ENCODE measurements at places on chromosomes 6 and 20.

DNA sequence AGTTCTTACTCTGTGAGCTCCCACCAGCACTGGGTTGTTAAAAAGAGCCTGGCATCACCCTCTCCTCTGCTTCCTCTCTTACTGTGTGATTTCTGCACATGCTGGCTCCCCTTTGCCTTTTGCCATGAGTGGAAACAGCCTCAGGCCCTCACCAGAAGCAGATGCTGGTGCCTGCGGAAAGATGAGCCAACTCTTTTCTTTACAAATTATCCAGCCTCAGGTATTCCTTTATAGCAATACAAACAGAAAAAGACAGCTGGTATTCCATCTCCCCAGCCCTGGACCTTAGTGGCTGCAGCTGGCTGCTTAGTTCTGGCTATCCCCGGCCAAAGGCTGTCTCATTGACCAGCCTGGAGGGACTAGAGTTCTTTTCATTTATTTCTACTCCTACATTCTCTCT is 129.1 kb downstream of the IMPG1 start:
- no peak for DNase-seq

- DNase-seq: no peak
These were observed 41.7 kb downstream of the LBP start for GRCh38 chr20:38387953-38388352.

DNA sequence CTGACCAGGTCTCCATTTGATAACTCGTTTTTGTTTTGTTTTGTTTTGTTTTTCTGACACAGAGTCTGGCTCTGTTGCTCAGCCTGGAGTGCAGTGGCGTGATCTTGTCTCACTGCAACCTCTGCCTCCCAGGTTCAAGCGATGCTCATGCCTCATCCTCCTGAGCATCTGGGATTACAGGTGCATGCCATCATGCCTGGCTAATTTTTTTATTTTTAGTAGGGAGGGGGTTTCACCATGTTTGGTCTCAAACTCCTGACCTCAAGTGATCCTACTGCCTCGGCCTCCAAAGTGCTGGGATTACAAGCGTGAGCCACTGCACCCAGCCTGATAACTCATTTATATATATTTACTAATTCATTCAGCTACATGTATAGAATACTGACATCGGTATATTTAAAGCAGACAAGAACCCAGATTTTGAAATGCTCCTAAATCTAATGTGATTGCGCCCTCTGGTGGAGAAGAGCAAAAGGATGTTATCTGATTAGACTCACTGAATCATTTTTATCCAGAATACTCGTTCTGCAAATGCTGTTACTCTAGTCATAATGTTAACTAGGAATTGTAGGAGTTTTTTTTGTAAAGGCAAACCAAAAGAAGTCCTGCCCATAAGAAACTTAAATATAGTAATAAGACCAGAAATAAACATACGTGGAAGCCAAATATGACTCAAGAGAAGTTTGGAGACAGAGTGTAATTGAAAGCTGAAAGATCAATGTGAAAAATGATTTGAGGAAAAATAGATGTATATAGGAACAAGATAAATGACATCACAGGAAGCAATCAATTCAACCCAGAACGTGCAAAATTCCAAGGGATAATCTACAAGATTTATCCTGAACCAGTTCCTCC is 5.3 kb upstream of the COL12A1 start:
- DNase-seq: no peak

DNA sequence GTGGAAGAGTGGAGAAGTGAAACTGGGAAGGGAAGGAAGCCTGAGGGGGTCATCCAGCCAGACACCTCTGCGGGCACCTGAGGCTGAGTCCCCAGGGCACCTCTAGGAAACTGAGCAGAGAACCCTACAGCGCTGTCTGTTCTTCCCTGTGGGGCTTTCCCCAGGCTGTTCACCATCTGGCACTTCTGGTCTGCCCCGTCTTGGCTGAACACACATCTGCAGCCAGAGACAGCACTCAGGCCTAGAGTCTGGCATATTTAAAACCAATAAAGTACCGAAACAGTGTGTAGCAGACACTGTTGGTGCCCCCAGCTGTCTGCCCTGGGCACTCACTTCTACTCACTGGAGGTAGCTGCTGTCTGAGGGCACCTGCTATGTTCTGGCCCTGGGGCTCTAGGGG is 9.4 kb upstream of the ARFGEF2 start:
- DNase-seq: no peak

GRCh38 chr6:107692351-107692750 is 131.8 kb downstream of the SCML4 start:
- DNase-seq: no peak

DNA sequence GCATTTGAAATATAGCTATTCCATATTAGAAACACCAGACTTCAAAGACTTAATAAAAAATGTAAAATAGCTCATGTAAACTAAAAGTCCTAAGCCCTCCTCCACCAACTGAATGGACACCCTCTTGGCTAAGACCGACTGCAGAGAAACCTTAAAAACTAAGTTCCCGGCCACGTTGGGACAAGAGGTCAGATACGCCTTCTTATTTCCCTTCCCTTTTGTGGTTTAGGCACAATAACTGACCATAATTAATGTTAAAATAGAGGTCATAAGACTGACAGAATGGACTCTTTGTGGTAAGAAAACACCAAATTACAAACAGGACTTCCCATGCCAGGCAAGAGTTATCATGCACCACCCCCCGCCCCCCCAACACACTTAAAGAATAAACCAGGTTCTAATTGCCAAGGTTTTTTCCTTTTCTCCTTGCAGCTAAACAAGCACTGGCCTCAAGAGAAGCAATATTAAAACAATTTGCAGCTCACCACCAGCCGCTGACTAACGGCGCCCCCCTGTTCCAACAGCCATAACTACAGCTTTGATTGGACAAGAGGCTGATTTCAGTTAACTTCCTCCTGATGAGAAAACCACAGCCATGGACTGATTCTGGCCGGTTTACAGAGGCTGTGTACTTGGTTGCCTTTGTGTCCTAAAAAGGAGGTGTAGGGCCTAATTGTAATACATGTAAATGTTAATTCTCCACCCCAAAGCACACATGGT is 10.7 kb upstream of the LAMP5 start:
- no peak for DNase-seq

GRCh38 chr6:44539701-44540355 is 152.3 kb downstream of the CDC5L start:
- DNase-seq: no peak

DNA sequence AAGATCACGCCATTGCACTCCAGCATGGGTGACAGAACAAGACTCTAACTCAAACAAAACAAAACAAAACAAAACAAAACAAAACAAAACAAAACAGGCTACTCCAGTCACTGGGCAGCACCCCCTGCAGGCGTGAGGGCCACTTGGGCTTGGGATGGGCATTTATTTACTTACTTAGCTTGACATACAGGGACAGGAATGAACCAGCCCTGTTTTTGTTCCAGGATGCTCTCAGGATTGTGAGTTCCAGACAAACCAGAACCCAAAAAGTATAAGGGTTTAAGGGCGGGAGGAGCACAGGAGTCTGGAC is 4.0 kb upstream of the PTPN1 start:
- DNase-seq: no peak

DNA sequence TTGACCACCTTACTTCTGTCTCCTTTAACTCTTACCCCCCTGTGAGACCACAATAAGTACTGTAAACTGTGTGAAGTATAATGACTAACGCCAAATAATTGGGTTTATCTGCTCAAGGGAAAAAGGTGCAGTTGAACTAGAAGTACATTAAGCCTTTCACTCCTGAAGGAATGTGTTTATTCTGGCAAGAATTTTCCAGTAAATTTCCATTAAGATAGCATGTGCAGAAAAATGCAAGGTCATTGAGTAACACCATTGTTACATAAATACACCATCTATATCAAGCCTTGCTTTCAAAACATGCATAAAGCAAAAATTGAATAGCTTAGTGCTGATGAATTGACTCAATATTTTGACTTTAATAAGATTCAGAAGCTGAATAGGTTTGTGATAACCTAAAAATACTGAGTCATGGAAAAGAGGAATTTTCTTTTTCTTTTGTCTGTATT is 65.4 kb downstream of the ARHGAP18 start:
- no peak for DNase-seq

DNA sequence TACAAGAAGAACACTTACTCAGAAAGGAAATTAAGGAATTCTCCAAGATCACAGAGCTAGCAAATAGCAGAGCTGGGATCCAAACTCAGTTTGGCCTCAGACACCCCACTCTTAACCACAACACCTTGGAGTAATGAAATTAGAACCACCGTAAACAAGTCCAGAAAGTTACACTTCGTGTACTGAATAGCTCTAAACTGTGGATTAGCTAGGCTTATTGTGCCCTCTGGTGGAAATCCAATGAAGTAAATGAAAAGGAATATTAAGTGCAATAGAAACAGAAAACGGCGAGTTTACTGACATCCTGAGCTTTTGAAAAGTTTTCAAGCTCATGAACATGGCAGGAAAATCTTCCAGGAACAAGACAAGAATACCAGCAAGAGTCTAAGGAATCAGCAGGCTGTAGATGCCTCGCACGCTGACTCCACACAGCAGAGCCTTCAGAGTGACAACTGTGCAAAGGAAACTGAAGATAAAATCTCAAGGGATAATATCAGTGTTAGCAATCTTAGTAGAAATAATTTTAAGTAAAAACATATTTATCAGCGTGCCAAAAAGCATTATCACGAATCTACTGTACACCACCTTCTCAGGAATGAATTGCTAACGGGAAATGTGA is 34.6 kb downstream of the FBXO5 start:
- no peak for DNase-seq

DNA sequence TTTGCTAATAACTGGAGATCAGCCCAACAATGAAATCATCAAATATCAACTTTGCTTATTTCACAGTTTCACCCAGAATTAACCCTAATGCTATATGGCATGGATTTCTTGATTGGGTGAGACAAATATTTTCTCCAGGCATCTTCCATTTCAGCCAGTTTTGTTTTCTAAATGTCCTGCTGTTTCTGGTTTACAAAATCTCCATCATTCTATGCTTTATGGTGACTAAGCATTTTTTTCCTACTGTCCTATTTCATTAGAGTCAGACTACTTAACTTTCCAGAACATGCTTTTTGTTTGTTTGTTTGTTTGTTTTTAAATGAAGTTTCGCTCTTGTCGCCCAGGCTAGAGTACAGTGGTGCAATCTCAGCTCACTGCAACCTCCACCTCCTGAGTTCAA is 59.5 kb upstream of the EXOC2 start:
- DNase-seq: no peak

GRCh38 chr6:137150072-137150471 is 23.4 kb downstream of the IL22RA2 start:
- no peak for DNase-seq

DNA sequence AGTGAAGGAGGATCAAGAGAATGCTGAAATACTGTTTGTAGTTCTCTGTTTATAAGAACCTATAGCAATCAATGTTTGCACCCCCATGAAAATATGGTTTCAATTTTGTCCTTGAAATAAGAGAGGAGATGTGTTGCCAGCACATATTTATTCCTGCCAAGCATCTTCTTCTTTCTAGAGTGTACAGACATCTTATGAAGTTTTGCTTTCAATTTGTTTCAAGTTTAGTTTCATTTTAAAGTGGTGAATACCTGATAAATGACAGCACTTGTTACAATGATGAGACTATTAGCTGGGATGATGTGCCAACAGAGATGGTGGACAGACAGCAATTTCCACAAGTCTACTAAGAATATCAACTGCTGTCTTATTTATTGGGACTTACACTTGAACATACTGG is 39.2 kb upstream of the CENPW start:
- DNase-seq: no peak

- DNase-seq: no peak
These were observed 2.7 kb downstream of the EPB41L2 start for GRCh38 chr6:131060311-131060710.

DNA sequence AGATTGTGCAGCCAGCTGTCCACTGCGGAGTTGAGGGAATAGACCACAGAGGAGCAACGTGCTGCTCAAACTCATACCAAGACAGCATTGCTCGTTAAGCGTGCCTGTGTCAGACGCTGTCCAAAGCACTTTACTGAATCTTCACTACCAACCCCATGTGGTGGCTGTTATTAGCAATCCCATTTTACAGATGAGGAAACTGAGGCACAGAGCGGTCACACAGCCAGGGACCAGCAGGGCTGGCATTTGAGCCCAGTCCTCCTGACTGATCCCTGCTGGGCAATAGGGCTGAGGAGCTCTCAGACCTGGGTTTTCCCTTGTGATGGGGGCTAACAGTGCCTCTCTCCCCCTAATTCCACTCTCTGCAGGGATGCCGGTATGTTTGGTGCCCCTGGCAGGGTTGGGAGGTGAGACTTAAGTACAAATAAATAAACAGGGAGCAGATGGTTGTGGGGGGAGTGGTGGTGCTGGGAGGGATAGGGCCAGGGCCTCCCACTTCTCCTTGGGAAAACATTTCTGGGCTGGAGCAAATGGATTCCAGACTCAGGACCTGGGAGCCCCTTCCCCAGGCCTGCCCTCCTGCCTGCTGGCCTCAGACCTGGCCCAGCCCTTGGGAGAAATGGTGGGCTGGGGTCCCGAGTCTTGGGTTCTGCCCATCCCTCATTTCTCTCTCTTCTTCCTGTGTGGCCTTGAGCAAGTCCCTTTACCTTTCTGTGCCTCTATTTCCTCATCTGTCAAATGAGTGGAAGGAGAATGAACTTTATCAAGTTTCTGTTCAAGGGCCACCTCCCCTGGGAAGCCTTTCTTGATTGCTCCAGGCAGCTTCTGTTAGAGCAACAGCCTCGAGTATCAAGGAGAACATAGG is 17.7 kb downstream of the SRXN1 start:
- no peak for DNase-seq

DNA sequence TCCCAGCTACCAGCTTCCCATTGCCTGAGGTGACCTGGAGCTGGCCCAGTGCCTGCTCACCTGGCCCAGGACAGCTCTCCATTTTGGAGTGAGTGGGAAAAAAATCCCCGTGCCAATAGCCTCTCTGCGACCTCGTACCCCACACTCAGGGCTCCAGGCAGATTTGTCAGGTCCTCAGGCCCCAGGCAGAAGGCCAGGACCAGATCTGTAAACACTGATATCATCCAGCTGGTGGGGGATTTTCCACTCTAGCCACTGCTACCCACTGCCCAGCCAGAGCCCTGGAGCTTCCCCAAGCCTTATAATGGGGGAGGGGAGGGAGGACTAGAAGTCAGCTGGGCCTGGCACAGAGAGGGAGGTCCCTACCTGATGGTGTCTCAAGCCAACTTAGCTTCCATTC is 1.3 kb upstream of the PGC start:
- no peak for DNase-seq

All from activated CD4-positive, alpha-beta T cell treated with anti-CD3 and anti-CD28 coated beads for 1 hour (primary cell).